Left cardiac atrium (tissue), 4 donors: ENCODE measurements at places on chromosomes 7 and 10. TPM values are rescaled to one million over a fixed set of nuclear protein-coding genes. Genes with fewer than 3 reads are reported as not detected.

The ZNF485 gene
- total RNA-seq: 2.8 TPM

The OPN4 gene
- 0.18 TPM for total RNA-seq

The ADCY1 gene
- 7.4 TPM for total RNA-seq

The ASZ1 gene
- not detected for total RNA-seq

The AKR1B15 gene
- total RNA-seq: 0.24 TPM
